NCI-H226 (cell line): ENCODE measurements at places on chromosomes 7 and 10.

DNA sequence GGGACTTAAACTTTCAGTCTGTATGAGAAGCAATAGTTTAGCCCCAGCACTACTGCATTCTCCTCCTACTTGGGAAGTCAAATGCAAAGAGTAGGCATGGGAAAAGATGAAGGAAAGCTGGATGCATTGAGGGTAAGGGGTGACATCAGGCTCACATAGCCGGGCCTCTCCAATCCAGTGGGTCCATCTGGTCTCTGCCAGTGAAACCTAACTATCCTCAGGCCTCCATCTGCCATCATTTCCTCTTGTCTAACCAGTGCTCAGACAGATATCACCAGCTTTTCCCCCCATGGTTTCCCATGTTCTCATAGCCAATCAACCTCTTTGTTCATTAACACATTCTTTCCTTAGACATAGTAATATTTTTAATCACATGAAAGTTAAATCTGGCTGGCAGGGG lies 118.3 kb downstream of the DGKI start:
- no peak for DNase-seq

DNA sequence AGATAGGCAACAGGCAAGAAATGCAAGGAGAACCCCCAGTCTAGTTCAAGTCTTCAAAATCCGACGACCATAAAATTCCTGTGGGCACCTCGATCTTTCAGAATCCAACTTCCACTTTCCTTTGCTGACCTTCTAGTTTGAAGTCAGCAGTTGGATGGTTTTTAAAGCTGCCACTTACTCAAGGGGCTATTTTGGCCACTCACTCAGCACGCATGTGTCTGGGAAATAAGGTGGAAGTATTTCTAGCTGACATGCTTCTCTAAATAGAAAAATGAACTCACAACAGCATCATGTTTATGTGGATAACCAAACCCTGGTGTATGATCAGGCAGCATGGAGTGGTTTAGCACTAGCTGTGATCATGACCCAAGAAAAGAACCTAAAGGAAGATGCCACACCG lies at the start of gene NRAP:
Gene NRAP (minus strand): TSS at position 134 of the 400 bp plus-strand sequence. CDS start 159 bp downstream, outside the sequence.
- DNase-seq = no peak

GRCh38 chr10:95211606-95212279 lies 17.7 kb downstream of the ACSM6 start:
- no peak for DNase-seq

GRCh38 chr10:113148071-113148825 lies 198.2 kb downstream of the TCF7L2 start:
- no peak for DNase-seq

DNA sequence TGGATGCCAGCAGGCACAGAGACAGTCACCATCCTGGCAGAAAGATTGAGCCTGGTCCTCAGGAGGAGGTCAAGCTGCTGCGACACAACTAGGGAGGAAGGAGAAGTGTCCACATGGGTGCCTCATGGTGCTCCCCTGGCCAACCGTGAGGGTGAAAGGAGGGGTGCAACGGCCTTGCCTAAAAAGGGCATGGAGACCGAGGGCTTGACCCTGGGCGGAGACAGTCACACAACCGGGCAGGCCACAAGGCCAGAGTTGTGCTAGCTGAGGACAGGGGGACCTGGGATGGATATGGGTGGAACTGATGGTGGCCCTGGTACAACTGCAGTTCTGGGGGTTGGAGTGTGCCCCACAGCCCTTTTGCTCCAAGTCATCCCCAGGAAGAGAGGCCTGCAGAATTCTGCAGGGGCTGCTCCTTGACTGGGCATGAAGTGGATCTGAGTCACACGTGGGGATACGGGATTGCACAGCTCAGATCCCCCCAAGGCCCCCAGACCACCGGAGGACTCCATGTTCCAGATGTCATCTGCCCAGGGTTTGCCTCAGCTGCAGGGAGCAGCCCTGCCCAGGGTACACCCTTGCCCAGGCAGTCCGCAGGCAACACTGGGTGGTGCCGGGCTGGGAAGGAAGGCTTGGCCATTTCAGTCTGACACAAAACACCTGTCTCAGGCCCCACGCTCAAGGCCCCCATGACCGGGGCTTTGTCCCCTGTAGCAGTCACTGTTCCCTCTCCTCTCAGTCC lies 602.3 kb upstream of the MGMT start:
- DNase-seq = no peak

DNA sequence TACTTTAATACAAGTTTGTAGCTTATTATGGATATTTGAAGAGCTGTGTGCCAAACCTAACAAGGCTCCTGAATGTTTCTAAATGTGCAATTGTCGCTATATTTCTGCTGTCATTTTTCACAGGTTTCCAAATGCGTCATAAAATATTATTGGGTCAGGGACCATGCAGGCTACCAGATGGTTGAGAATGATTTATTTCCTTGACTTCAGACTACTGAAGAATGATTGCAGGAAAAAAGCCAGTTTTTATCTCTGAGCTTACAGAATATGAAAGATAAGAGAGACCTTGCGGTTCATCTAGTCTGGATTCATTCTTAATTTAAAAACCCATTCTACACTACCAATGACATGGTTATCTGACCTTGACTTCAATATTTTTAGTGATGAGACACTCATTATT lies 55.2 kb downstream of the TSPAN12 start:
- DNase-seq = no peak

DNA sequence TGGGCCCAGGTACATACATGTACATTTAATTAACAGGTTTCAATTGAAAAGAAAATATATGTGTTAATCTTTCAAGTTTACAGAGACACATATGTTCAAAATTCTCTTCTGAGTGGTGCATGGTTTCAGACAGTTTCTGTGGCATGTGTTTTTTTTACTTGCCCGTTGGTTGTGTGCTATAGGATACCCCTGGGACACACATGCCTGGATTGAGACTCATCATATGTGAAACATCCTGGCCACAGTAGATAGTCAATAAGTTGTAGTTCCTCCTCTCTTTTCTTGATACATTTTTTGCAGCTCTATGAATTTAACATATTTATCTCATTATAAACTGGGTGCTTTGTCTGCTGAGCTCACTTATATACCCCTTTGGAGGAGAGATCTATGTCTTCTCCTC lies 207.8 kb upstream of the CTBP2 start:
- no peak for DNase-seq

DNA sequence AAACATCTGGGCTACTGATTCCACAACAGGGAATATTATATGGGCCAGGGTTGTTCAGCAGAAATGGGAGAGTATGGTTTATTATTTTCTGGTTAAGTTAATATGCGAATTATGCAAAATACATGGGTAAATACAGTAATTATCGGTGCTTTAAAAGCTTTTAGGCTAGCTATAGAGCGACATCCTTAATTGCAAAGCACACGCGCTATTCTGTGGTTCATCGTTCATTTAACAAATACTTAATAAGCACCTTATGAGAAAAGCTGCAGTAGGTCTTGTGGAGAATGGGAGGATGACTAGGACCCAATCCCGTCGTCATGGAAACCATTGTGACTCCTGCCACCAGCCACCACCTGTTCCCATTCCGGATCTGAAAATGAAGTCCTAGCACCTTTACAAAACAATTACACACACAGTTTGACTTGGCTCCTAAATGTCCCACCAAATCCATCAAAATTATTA lies 623 bp upstream of the CEP41 start:
- DNase-seq = no peak

DNA sequence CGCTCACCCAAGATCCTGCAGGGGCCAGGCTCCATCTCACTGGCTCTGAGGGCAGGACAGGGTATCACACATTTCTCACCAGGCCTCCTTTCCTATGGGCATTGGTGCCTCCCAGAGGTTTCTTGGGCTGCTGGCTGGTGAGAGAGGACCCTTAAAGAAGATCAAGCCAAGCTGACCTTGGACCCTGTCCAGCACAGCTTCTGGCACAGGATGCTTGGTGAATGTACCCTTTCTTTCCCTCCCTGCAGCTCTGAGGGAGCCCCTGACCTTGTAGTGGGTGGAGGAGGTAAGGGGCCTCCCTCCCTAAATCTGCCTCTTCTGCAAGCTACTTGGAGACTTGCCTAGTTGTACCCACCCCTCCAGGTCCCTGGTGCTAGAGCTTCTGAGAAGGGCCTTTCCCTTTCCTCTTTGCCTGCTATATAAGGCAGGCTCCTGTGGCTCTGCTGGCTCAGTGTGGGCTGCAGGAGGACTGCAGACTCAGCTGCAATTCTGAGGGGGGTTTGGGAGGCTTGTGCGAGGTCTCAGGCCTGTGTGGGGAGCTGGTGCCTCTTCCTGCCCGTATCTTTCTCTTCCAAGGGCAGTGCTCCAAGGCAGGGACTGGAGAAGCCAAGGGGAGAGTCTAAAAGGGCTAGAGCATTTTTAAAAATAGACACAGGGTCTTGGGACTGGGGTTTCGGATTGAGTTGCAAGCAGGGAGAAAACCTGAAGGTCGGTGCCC lies 11.7 kb upstream of the TRIM8 start:
- peak; percentile 54 for DNase-seq

DNA sequence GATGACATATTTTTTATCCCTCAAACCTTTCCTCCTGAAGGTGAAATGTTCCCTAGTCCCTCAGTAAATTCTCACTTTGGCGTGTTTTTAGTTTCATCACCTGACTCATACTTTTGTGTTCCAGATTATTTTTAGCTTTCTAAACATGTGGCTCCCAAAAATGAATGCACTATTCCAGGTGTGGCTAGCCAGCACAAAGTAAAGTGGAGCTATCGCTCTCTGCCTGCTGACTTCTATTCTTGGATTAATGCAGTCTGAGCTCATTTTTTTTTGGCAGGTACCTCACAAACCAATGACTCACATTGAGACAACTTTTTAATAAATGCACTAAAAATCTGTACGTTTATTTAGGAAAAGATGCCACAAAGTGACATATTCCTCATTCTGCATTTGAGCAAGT lies 58.8 kb upstream of the LANCL2 start:
- peak; percentile 22 for DNase-seq

DNA sequence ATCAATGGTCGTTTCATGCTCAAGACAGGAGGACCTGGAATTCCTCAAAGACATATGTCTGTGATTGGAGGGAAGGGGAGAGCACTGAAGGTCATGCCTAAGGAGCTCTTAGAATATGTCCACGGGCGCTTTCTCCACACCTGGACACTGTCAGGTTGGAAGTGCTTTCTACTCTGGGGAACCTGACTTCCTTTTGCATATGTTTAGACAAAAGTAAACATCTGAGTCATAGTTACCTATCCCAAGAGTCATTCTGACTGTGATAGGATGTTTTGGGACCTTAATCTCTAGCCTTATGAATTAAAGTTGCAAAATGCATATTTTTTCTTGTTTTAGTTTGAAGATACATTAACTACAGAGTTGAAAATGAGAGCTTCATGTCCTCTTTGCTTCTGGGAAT lies 251.7 kb downstream of the KLF6 start:
- no peak for DNase-seq

DNA sequence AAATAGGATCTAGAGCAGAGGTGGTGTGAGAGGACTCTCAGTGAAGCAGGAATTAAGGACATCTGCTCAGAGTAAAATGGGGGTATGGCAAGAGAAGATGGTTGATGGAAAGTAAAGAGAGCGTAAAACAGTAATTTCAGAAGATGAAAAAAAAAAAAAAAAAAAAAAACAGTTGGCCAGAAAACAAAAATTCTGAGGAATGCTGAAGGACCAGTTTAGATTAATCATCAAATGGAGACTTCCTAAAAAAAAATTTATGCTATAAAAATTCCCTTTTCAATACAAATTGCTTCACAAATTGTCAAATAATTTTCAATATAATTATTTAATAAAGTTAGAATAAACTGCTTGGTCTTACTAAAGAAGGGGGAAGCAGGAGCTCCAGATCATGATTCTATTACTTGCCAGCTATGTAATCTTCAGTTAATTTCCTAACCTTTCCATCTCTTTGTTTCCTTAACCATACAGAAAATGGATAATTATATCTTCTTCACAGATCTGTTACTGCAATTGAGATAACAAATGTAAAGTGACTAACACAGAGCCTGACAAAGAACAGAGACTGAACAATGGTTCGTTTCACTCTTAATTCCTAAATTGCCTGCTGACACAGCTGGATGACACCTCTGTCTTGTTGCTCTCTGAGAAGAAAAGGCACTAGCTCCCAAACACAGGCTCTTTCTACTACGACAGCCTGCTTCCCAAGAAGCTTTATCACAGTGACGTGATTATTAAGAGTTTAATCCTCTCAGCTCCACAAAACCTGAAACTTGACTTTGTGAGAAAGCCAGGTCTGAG lies 64.9 kb upstream of the GPR22 start:
- no peak for DNase-seq

GRCh38 chr7:19442016-19442785 lies 266.6 kb downstream of the POLR1F start:
- peak; percentile 63 for DNase-seq

- peak; percentile 59 for DNase-seq
Observed at GRCh38 chr10:52213321-52213752, 100.7 kb upstream of the DKK1 start.

DNA sequence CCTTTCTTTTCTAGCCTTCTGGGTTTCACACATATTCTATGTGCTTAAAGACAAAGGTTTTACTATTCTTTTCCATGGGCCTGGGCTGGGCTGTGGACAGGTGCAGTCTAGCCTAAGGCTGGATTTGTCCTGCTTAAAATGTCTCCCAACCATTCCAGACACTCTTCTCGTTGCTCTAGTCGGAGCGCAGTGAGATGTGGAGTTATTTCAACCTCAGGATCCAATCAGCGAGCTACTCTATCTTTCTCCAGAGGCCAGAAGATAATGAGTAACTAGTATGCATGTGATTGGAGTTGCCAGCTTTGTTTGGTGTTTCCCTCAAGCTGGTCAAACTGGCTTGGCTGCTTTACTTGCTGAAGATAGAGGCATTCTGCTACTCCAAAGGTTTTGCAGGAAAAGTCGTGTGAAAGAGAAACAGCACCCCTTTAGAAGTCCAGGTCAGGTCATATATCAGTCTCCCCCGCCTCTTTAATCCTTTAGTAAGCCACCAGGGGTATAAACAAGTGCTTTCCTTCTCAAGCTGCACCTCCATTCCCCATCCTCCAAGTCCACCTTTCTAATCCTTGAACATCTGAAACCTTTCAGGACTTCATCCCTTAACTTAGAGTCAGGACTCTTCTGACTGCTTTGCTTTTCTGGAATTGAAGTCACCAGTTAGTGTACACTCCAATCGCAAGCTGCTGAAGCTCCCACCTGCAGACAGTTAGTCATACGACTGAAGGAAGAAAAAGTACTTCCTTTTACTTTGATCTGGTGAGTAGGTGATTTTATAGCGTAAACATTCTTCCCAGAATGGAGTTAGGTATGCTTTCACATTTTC lies 78.8 kb downstream of the DNMBP start:
- peak; percentile 54 for DNase-seq

- no peak for DNase-seq
Observed at GRCh38 chr7:71925663-71926062, 486.5 kb downstream of the CALN1 start.

DNA sequence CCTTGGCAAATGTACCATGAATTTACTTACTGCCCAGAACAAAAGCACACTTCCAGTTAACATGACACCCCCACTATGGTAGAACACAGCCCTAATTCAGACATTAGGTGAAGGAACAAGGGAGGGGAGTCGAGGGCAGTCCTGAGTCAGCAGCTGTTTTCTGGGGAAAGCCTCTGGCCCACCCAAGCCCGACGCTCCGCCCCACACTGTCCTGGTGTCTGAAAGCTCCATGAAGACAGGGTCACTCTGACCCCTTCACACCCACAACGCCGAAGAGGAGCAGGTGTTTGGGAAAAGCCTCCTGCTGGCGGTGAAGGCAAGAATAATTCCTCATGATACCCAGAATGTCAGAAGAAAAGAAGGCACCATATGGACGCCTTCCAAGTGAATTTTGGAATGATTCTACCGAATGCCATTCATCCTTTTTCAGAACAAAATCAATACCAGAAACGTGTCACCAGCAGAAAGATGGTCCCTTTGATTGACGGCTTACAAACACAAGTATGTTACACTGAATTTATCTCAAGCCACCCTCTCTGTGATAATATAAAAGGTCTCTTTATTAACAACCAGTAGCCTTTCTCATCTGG lies 172.1 kb downstream of the DIP2C start:
- no peak for DNase-seq
